ENCODE measurements at places on chromosomes 5 and 9.

DNA sequence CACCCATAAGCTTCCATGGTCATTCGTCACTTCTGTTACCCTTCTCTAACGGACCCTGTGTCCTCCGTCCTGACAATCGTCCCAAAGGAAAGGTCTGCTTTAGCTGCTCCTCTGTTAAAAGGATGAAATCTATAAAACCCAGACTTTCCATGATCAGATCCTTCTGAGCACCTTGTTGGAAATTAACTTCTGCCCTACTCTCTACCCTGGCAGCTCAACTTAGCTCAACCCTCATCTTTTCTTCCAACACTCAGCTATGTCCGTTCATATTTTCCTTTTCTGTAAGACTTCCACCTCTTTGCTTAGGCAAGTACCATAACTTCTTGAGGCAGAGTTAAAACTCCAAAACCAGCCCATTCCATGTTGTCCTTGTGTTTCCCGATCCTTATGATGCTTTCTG, 205.4 kb downstream of the SPATA31A6 start:
- no peak for DNase-seq

DNA sequence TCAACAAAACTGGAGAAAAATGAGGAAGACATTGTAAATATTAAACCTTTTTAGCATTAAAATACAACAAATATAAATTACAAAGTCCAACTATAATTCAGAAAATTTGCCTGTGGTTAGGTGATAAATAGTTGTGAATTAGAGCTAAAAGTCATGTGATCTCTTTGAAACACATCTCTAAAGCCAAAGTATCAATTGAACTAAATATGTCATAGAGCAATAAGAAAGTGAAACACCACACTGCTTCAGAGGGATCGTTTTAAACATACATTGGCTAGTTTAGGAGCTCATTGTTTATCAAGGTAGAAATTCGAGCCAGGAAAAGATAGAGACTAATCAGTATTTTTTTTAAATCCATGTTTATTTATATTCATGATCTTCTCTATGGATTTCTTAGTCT, 606.3 kb upstream of the ITGA1 start:
- no peak for DNase-seq

DNA sequence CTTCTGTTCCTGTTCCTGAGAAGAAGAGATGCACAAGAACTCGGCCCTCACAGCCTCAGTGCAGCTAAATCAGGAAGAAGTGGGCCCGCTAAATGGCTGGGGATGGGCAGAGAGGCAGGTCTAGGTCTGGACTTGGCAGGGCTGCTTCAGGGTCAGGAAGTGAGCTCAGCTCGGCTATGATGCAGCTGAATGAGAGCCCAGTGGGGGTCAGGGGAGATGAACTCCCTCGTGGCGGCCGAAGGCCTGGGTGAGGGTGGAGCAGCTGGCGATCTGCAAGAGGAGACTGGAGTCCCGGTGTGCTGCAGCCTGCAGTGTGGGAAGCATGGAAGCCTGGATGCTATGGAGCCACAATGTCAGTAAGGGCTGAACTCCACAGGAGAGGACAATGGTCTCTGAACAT, 466.2 kb downstream of the SPOCK1 start:
- DNase-seq = no peak

DNA sequence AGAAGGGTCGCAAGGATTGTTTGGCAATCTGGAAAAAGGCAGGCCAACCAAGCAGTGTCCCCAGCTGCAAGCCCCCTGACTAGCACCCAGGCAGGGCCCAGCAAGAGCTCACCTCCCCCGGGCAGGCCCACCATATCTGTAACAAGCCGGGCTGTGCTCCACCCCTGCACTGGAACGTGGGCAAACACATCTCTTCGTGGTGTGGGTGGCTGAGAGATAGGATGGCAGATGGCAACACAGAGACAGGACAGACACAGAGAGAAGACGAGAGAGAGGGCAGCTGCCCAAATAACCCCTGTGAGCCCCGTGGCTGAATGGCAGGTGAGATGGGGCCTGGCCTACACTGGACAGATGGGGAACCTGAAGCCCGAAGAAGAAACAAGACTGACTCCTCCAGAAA, 9.4 kb downstream of the BBLN start:
- no peak for DNase-seq
